ENCODE measurements at places on chromosomes 6 and 20. TPM values are rescaled to one million over a fixed set of nuclear protein-coding genes. Genes with fewer than 3 reads are reported as not detected.

GRCh38 chr6:10886691-10887502, at the start of gene SYCP2L:
TSS of gene SYCP2L (plus strand) at chr6:10887052. CDS start at chr6:10887127, 75 bp downstream.
- peak; percentile 72 for DNase-seq

GRCh38 chr6:4362326-4362725, 227.0 kb upstream of the ECI2 start:
- DNase-seq: no peak

DNA sequence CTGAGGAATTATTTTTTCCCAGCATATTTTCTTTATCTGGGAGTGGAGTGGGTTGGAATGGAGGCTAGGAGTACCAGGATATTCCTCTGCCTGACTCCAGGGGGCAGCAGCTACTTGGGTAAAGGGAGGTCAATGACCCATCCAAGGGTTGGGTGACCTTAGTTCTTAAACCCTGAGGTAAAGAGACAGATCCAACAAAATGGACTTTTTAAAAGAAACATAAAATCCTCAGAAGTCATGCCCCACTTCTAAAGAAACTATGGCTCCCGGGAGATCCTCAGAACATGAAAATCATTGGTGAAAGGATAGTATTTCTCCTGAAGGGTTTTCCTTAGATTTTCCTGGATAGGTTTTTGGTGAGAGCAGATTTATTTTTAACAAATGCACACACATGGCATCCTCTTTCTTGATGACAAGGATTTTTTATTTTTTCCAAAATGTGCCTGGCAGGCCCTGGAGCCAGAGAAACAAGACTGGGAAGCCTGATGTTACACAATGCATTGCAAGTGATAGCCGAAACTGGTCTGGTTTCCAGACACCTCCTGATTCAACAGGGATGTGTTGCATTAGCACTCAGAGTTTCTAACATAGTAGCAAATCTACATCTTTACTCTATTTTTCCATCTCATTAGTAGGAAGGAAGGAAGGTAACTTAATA, 240.9 kb upstream of the BTBD3 start:
- peak; percentile 60 for DNase-seq

The EDN1 gene
- 2.9 TPM for total RNA-seq

DNA sequence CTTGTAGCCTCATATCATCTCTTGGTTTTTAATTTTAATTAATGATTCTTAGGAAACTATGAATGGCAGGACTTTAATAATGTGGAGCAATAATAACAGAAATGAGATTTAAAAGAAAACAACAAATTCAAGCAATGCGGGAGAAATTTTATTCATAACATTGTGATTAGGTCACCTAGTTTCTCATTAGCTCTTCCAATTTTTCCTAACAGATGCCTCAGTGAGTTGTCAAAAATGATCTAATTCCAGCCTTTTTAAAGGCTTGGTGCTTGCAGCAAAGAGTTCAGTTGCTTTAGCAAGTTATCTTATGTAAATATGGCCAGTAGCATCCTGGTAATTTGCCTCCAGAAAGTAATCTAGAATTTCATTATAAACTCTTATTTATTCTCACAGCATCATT, 20.4 kb downstream of the PDE7B start:
- peak; percentile 28 for DNase-seq

The DSP gene
- 28.1 TPM for total RNA-seq

GRCh38 chr20:11001302-11001701, 327.5 kb upstream of the JAG1 start:
- no peak for DNase-seq

GRCh38 chr20:4949833-4950178, 51.5 kb downstream of the SLC23A2 start:
- DNase-seq: peak; percentile 56

GRCh38 chr6:107563694-107564588, 74.0 kb downstream of the SOBP start:
- DNase-seq: peak; percentile 43

- no peak for DNase-seq
Observed at GRCh38 chr20:40956542-40957264, 71.9 kb upstream of the TOP1 start.

The GPX5 gene
- not detected for total RNA-seq

Measured in fibroblast of villous mesenchyme (primary cell).